ENCODE measurements at places on chromosomes 2 and 18.

- DNase-seq = no peak
Observed at GRCh38 chr18:26489881-26490280, 58.5 kb downstream of the KCTD1 start.

GRCh38 chr2:237697586-237698357 is 70.4 kb downstream of the LRRFIP1 start:
- no peak for DNase-seq

- no peak for DNase-seq
Observed at GRCh38 chr2:159089543-159089942, 121.1 kb downstream of the TANC1 start.

DNA sequence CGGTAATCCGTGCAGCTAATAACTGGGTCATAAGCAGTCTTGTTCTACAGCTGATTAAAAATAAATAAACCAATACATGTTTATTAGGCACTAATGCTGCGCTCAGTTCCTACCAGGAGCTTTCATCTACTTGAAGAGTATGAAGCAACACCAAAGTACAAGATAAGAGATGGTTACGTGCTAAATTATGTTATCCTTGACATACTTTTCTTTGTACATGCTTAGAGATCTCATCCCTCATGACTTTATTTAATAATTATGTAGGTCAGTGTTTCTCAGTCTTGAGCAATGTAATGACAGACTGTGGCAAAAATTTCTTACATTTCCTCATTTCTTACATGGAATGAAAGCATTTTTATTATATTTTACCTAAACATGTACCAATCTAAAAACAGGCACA is 54.6 kb upstream of the COBLL1 start:
- DNase-seq = no peak

GRCh38 chr2:53848062-53848461 is 11.7 kb downstream of the GPR75 start:
- DNase-seq = no peak

GRCh38 chr2:67871686-67872412 is 191.0 kb downstream of the C1D start:
- no peak for DNase-seq

GRCh38 chr18:6659963-6660725 is 69.4 kb upstream of the ARHGAP28 start:
- no peak for DNase-seq

DNA sequence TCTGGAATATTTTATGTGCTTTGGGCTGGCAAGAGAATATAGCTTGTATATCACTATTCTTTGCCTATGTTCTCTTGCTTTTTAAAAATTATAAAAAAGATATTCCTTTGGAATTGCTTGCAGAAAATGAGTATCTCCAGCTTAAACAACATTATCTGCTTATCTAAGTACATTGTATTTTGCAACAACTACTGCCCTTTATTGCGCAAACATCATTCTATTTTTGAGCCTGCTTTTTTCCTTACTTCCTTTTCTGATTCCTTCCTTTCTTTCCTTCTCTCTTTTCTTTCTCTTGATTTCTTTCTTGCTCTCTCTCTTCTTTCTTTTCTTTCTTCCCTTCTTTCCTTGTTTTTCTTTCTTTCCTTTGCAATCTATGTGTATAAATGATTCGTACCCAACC is 74.0 kb downstream of the UNC80 start:
- no peak for DNase-seq

DNA sequence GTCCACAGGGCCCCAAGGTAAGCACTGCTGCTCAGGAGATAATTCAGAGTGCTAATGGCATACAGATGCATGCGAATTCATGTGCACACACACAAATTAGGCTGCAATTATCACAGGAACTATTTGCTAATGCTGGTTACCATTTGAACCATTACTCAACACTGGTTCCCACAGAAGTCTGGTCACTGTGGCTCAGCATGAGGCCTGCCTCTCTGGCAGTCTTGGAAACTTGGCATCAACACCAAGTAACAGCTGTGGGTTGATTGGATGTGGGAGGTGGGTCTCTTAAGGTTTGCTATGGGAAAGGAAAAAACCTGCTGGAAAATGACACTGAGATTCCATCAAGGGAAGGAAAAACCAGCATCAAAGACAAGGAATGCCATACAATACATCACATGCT is 105.0 kb downstream of the CELF4 start:
- no peak for DNase-seq

GRCh38 chr2:96501471-96501874 is 3.7 kb downstream of the NEURL3 start:
- DNase-seq = no peak

DNA sequence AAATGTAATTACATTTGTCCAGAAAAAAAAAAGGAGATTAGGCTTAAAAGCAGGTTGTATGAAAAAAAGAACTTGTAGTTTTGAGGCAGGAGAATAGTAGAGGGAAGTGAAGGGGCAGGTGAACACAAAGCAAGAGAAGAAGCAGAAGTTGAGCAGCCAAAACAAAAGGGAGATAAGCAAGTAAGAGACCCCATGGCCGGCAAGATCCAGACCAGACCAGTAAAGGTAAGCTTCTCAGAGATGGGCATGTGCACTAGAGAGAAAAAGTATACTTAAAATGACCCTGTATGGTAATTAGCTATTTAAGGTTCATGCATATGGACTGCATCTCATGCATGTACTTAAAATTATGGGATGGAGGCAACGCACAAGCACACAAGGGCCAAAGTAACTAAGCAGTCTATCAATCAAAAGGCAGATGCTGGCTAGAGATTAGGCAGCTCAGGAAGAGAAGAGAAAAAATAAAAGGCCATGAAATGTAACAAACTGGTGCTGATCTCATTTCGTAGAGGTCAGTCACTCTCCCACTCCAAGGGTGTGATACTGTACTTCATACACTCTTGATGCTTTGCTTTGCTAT is 9.7 kb downstream of the SIGLEC15 start:
- DNase-seq = no peak

DNA sequence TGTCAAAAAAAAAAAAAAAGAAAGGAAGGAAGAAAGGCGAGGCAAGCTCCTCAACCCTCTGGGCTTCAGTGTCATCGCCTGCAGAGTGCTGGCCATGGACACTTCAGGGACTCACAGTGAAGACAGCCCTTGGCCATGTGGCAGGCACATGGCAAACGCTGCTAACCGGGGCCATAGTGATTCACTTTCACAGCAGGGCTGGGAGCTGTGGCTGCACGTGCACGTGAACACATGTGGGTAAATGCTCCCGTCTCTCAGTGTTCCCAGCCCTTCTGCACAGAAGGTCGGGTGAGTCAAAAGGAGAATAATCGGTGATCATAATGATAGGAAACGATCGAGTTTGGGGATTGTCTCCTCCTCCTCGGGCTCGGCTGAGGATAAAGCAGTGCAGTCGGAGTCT is 46.1 kb upstream of the UBE2F start:
- DNase-seq = no peak

GRCh38 chr2:206764673-206765241 is 371 bp downstream of the MDH1B start:
- no peak for DNase-seq

DNA sequence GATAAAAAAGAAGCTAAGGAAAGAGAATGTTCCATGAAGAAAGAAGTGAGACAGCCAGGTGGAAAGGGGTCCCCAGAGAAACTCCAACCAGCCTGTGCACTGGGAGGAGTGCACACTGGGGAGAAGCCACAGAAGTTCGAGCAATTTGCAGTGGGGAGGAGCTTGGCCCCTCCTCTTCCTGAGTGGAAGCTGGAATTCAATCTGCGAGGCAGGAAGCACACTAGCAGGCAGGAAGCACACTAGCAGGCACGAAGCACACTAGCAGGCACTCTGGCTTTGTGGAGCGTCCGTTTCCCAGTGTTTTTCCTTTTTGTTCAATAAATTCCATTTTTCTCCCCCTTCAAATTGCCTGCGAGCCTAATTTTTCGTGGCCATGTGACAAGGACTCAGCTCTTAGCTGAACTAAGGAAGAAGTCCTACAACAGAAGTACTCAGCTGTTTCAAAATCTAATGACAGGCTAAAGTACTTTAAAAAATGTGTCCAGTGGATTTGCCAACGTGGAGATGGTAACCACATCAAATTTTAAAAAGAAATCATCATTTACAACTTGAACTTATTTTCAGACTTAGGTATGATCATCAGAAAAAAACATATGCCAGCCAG is 21.4 kb upstream of the SPIRE1 start:
- no peak for DNase-seq

- no peak for DNase-seq
Observed at GRCh38 chr18:75500545-75500944, 73.0 kb upstream of the SMIM21 start.

DNA sequence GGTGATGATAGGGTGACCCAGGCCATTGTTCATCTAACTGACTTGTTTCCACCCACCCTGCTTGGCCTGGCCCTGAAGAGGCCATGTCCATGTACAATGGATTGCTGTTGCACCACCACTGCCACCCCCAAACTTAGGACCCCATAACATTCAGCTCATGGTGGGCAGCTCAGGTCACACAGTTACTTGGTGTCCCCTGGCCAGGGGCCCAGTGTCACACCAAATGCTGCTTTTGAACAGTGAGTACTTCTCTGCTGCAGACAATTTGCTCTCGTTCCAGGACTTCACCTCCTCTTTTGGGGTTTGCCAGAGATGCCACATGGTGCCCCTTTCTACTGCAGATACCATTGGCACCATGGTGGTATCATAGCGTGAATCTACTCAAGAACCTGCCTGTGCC is 11.7 kb downstream of the MAB21L4 start:
- no peak for DNase-seq

DNA sequence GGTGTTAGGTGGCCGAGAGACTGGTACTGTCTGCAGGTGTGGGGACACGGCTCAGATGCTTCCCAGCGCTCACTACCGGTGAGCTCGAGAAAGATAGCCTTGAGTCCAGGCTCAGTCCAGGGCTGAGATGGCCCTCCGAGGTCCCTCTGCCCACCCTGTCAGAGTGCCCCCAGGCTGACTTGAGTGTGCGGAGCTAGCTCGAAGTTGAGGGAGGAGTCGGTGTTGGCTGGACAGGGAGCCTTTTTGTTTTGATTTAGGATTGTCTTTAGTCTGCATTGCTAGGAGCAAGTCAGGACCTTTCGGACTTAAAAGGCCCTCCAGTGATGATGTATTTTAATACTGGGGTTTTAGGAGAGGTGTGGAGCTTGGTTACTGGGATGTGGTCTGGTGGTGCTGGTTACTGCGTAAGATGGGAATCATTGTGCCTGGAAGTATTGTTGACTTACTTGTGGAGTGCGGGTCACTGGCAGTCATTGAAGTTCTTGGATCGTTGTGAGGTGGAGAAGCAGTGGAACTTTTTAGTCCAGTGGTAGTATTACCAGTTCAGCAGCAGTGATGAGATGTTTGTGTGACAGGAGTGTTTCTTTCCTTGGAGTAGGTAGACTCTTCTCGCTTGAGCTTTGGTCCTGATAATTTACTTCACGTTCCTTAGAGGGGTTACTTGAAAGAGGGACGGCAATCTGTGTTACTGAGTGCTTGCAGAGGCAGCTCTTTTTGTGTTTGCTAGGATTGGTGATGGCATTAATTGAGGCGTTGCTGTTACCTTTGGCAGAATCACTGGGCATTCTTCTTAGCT is 633 bp downstream of the KIAA1328 start:
- no peak for DNase-seq

DNA sequence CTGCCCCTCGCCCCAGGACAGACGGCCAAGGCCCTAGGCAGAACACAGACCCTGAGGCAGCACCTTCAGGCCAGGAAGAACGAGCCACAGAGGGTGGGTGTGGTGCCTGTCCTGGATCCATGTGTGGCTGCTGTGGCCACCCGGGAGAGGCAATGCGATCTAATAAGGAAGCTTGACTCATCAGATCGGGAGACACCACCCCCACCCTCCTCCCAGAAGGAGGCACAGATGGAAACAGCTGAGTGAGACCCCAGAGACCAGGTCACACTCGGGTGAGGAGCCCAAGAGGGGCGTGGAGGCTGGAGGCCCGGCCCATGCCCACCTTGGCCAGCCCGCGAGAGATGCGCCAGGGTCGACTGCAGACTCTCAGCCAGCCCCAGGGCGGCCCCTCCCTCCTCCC is 20.3 kb downstream of the KCNG2 start:
- no peak for DNase-seq

GRCh38 chr2:235951982-235952381 is 216.2 kb downstream of the GBX2 start:
- DNase-seq = no peak

GRCh38 chr2:239092571-239093294 is 244.8 kb downstream of the TWIST2 start:
- DNase-seq = no peak

- DNase-seq = no peak
Observed at GRCh38 chr2:158031371-158031770, 70.3 kb upstream of the UPP2 start.

DNA sequence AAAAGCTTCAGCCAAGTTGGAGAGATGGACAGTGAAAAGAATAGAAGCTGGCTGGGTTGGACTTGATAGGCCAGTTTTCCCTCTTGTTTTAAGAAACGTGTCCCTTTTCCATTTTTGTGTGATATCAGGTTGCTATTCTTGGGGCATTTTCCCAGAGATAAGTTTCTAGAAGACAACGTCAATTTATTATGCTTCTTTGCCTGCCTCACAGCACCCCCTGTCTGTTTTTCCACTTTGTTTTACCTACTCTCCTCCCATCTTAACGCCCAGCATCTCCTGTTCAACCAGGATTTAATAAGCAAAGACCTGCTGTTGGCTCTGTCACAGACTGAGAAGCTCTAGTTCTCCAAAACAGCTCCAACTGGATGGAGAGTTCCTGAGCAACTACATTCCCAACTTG is 317.8 kb upstream of the ZNF521 start:
- DNase-seq = no peak

DNA sequence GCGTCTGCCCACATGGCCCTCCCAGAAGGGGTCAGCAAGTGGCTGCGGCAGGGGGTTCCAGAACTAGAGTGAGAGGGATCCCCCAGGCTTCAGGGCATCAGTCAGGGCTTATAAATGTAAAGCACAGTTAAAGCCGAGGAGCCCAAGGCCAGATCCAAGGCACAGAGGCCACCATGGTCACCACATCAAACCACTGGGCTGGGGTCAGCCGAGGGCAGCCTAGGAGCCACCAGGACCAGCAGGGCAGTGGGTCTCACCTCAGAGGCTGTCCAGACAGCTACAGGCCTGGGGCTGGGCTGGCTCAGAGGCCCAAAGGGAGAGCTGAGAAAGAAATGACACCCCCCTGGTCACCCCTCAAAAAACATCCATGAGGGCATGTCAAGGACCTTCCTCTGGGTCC is 188.5 kb downstream of the INHBB start:
- no peak for DNase-seq

- DNase-seq = no peak
Observed at GRCh38 chr2:158134655-158135054, 33.0 kb downstream of the UPP2 start.

GRCh38 chr2:100580367-100581276 is 17.8 kb downstream of the PDCL3 start:
- peak; percentile 9 for DNase-seq

- no peak for DNase-seq
Observed at GRCh38 chr2:152720794-152721193, 2.4 kb downstream of the ARL6IP6 start.

GRCh38 chr2:86052265-86052664 is 53.4 kb downstream of the POLR1A start:
- no peak for DNase-seq

- DNase-seq = no peak
Observed at GRCh38 chr2:11168488-11168887, 13.2 kb downstream of the SLC66A3 start.

Data from T-helper 2 cell (primary cell).